Activated naive CD8-positive, alpha-beta T cell treated with anti-CD3 and anti-CD28 coated beads, Interleukin-2, amount 50 U/mL, for 24 hours (primary cell): ENCODE measurements at places on chromosomes 16 and 17.

GRCh38 chr17:5675625-5676421 is 91.5 kb upstream of the NLRP1 start:
- DNase-seq, result no peak

DNA sequence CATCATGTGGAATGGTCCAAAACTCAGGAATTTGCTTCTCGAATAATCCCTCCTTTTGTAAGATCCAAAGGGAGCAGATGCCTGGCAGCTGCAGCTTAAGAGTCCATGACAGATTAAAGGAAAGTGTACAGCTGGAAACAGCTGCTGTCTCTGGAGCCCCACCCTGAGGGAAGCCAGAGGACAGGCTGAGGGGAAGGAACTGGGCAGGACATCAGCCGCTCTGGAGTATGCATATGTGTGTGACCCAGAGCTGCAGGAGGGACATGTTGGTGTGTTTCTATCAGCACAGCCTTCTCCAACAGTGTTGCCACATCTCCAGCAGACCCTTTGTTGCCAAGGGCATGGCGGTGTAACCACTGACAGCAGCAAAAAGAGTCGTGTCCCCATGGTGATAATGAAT is 46.2 kb downstream of the CYB561 start:
- no peak for DNase-seq

DNA sequence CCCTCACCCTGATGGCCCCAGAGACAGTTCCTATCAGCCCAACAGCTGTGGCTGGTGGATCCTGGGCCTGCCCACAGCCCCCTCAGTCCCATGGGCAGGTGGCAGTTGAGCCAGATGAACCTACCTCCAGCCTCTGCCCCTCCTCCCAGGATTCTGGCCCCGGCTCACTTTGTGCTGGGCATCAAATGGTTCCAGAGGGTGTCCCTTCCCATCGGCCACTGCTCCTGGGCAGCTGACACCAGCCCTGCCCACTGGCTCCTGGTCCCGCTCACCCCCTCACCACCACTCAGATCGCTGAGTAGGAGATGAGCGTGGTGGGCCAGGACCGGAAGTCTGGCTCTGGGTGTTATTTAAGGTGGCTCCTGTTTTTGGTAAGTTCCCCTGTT is 2.0 kb downstream of the TTYH2 start:
- DNase-seq, result no peak

DNA sequence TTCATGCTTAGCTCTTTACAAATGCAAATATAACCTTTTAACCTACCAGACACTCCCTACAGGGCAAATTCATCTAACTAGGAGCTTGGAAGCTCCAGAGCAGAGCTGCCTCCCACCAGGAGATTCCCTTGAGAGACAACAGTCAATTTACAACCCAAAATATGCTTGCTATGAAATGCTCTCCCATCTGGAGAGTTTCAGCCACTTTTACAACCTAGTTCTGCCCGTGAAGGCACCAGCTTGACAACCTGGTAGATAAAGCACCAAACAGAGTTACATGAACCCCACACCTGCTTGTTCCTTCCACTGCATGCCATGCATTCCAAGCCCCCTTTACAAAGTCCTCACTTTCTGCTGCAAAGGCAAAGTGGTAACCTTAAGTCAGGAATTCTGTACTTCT is 215.3 kb upstream of the KIF2B start:
- no peak for DNase-seq

GRCh38 chr16:55370762-55371482 is 46.9 kb downstream of the IRX6 start:
- DNase-seq, result no peak

- DNase-seq, result no peak
These were observed 560.7 kb upstream of the PSMD7 start for GRCh38 chr16:73735954-73736353.

DNA sequence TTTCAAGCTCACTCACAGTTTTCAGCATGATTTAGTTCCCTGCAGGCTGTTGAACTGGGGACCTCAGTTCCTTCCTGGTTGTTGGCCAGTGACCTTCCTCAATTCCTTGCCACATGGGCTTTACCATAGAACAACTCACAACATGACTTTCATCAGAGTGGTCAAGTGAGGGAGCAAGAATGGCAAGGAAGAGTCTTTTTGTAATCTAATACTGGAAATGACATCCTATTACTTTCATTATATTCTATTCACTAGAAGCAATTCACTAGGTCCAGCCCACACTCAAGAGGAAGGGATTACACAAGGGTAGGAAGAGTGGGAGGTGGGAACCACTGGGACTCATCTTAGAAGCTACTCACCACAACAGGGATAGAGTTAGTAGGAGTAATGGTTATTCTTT is 57.6 kb downstream of the SYT17 start:
- DNase-seq, result no peak

DNA sequence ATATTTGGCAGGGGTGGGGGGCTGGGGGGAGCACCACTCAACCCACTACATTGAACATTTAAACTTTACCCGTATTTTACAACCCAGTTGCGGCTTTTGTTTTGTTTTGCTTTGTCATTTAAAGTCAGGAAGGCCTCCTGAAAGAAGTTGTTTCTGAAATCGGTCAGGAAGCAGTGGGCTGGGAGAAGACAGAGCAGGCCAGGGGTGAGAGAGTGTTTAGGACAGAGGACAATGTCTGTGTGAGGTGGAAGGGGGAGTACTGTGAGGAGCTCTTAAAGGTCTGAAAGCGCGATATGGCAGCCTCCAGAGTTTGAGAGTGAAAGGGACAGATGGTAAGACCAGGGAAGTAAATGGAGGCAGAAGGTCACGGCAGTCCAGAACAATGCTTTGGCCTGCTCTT is 6.1 kb upstream of the WFIKKN2 start:
- no peak for DNase-seq

GRCh38 chr17:62781831-62782251 is 26.3 kb downstream of the MARCHF10 start:
- DNase-seq, result no peak

- DNase-seq, result no peak
These were observed 2.4 kb downstream of the NUP93 start for GRCh38 chr16:56732366-56732765.

GRCh38 chr16:84746875-84747274 is 47.1 kb downstream of the USP10 start:
- DNase-seq, result no peak

- DNase-seq, result no peak
These were observed 31.4 kb downstream of the SPHK1 start for GRCh38 chr17:76415786-76416185.

- DNase-seq, result no peak
These were observed 86.8 kb upstream of the SALL1 start for GRCh38 chr16:51237861-51238378.

DNA sequence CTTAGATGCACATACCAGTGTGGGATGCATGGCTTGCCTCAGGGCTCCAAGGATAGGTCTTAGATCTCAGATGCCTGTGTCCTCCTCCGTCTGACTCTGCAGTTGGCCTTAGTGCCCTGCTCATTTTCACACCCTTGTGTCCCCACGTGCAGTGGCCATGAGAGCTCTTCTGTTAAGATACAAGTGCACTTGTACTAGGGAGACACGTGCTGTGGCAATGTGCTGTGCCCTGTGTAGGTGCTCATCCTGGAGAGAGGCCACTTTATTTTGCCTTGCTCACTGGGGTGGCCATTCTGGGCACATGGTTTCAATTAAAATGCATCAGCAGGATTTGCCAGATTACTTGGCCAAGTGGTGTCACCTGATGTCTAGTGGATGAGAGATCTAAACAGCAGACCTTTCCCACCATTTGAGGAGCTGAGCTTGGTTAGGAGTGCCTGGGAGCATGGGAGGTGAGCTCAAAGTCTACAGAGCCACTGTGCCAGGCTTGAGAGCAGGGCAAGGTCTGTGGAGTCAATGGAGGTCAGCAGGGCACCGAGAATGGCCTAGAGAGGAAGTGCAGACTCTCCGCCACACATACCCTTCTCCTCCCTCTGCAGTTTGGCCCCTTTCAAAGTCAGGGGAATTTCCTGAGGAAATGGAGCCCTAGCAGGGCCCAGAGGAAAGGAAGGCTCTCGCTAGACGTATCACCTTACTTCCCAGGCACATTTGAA is 25.2 kb upstream of the SMPD3 start:
- no peak for DNase-seq

DNA sequence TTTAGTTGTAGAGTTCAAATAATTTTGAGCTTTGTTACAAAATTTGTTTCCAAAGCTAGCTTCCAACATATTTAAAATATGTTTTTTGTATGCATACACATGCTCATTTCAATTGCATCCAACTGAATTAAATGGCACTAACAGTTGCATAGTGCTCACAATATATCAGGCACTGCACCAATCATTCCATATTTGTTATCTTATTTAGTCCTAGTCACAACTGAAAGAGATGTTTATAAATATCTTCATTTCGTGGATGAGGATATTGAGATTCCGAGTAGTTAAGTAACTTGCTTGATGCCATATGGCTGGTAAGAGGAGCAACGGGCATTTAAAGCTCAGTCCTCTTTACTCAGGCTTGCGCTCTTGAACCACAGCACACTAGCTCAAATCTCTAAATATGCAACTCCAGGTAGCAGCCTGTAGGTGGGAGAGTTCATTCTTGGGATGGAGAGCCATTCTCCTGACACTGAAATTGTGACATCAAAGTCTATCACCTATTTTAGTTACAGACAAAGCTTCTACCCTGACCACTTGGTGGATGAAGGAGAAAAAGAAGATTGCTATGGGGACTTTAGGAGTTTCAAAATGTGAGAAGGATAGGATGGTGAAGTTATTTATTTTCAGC is 118.0 kb upstream of the CA10 start:
- no peak for DNase-seq

GRCh38 chr17:55694286-55694910 is 28.3 kb downstream of the TMEM100 start:
- DNase-seq, result no peak

DNA sequence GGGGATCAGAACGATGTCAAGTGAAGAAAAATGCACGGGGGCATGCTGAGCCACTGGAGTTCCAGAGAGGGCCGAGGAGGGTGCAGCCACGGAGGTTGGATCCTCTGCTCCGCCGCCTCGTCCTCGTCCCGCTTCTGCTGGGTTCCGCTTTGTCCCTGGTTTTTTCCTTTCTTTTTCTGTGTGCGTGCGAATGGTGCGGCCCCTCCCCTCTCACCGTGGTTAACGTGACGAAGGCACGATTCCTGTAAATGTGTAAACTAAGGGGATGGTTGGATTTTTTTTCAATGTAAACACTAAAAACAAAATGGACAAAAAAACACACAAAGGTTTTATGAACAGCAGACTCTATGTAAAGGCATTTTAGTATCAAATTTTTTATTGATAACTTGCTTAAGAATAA is 46.7 kb downstream of the ACTG1 start:
- DNase-seq, result no peak

GRCh38 chr17:82105882-82106687 is 8.0 kb upstream of the FASN start:
- DNase-seq, result peak; percentile 76

GRCh38 chr16:47925811-47926460 is 229.9 kb downstream of the ABCC12 start:
- DNase-seq, result no peak

DNA sequence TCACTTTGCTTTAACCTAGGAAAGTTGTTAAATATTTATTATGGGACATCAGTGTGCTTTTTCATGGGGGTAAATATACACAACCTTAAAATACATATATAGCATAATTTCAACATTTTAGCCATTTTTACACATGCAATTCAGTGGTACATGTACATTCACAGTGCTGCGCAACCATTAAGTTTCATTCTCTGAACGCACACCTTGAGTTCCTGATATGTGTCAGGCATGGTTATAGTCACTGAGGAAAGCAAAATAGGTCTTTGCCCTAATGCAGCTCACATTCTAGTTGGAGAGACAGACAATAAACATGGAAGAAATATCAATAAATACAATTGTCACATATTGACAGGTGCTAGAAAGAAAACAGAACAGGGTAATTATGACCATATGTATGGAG is 12.8 kb upstream of the CNEP1R1 start:
- DNase-seq, result no peak
